B cell (primary cell): ENCODE measurements at places on chromosomes 7 and 10.

DNA sequence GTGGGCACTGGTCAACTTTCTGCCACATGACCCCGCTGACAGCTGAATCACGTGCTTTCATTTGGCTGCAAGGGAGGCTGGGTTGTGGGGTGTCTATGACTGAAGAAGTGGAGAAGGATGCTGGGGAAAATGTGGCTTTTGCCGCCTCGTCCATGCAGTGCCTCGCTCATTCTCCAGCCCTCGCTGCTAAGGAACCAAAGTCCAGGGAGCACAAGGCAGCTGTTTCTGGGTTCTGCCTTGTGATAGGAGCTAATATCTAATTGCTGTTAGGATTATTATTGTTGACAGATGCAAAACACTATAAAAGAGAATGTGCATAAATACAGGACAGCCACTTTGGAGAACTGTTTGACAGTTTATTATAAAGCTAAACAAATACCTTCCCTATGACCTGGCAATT lies 4.9 kb upstream of the CAMK2B start:
- no peak for DNase-seq

- no peak for DNase-seq
These were observed 4.6 kb upstream of the ASCC1 start for GRCh38 chr10:72220637-72221036.

DNA sequence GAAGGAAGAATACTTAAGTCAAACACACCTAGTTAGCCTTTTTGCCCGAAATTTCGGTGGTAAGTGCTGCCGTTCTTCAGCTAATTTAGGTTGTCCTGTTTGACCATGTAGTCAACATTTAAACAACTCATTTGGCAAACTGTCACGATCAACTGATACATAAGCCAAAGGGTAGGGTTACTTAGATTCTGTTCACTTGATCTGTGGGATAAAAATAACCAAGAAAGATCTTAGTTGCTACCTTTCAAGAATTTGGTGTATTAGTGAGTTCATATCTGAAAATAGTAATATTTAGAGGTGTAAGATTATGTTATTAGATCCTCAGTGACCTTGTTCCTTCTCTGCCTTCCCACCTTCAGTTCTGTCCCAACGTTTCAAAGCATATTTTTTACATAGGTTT lies 2.0 kb downstream of the TNKS2 start:
- DNase-seq = no peak

DNA sequence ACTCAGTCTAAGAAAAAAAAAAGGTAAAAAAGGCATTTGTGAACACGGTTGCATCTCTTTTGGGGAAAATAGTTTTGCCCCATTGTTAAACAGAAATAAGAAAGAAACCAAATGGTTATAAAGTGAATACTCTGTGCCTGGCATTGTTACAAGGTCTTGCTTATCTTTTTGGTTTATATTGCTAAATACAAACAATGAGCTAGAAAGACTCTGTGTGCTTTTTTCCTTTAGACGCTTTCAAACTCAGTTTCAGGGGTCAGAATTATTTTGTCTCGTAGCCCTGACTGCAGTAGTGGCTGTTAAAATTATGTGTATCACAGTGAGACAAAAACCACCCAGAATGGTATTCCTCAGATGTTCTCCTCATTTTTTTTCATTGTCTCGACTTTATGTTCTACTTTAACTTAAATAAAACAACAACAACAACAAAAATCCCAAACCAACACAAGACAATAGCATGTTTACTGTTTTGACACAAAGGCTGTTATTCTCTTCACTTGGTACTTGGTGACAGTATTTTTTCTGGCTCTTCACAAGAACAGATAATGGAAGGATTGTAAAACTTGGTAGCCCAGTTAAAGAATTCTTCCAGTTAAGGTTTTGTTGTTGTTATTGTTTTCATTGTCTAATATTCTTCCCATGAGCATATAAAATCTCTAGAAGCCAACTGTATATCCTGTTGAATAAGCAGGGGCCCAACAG lies 190.1 kb downstream of the PLXDC2 start:
- DNase-seq = no peak

GRCh38 chr7:149642589-149642988 lies 130.8 kb downstream of the ZNF467 start:
- no peak for DNase-seq

- DNase-seq = no peak
These were observed 65.9 kb downstream of the ABCB5 start for GRCh38 chr7:20681258-20681882.

- DNase-seq = no peak
These were observed 30.3 kb upstream of the SUN1 start for GRCh38 chr7:801940-802381.

- no peak for DNase-seq
These were observed 922 bp downstream of the CXCL12 start for GRCh38 chr10:44383749-44384600.

DNA sequence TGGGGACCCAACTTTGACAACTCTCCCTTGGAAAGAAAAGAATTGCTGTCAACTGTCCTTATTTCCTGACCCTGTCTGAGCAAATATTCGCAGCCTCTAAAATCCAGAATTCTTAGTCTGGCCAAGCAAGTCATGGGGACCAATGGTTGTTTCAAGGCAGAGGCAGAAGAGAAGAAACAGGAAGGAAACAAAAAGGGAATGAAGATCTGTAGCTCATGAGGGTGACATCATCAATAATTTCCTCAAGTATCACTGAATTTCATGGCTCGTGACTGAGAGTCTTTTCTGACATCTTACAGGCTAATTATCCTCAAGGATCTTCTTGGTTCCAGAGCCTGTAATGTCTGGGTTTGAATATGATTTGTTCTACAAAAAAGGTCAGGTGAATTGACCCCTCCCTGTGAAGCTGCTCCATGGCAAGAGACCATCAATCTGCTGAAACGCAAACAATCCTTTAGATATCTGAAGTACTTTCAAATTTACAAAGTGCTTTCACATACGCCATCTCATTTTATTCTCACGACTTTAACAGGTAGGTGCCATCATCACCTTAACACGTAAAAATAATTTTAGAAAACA lies 5.8 kb downstream of the CDK6 start:
- peak; percentile 30 for DNase-seq

DNA sequence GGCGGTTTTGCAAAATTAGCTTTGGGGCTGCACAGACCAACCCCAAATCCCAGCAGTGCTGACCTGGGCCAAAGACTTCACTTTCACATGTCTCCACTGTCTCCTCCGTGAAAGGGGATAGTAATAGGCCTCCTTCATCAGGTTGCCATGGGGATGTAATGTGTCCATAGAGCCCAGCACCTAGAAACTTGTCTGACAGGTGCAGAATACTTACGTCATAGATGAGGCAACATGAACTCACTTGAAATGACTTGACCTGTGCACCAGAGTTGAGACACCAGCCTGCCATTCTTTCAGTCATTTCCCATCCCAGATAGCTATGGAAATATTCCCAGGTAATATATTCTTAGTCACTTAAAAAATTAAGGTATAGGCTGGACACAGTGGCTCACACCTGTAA lies 94.2 kb downstream of the INSYN2A start:
- no peak for DNase-seq

GRCh38 chr7:140165422-140165821 lies 11.4 kb downstream of the KDM7A start:
- no peak for DNase-seq

DNA sequence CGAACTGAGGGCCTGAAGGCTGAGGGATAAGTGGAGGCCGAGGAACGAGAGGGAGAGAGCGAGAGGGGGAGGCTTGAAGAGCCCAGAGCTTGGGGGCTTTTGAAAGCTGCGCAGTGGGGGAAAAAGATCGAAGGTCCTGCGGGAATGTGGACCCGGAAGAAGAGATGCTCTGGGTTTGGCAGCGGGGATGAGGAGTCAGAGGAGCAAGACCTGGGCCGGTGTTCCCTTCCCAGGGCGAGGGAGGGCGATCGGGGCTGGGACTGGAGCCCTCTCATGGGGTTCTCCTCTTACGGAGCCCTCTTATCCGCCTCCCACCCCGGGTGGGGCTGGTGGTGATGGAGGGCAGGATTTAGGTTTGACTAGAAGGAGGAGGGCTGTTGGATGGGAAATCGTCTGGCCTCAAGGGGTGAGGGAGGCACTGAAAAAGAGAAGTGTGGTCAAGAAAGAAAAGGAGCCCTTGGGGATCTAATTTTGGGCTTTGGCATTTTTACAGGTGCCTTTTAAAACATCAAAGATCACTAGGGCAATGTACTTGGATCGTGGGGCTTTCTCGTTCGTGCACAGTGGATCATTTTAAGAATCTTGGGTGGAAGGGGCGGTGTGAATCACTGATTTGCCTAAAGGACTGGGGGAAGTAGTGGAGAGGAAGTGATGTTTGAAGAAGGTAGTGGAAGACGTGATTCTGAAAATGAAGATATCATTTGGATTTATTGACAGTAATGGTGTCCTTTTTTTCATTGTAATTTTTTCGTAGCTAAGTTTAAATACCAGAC lies 637 bp downstream of the SAMD8 start:
- peak; percentile 81 for DNase-seq

DNA sequence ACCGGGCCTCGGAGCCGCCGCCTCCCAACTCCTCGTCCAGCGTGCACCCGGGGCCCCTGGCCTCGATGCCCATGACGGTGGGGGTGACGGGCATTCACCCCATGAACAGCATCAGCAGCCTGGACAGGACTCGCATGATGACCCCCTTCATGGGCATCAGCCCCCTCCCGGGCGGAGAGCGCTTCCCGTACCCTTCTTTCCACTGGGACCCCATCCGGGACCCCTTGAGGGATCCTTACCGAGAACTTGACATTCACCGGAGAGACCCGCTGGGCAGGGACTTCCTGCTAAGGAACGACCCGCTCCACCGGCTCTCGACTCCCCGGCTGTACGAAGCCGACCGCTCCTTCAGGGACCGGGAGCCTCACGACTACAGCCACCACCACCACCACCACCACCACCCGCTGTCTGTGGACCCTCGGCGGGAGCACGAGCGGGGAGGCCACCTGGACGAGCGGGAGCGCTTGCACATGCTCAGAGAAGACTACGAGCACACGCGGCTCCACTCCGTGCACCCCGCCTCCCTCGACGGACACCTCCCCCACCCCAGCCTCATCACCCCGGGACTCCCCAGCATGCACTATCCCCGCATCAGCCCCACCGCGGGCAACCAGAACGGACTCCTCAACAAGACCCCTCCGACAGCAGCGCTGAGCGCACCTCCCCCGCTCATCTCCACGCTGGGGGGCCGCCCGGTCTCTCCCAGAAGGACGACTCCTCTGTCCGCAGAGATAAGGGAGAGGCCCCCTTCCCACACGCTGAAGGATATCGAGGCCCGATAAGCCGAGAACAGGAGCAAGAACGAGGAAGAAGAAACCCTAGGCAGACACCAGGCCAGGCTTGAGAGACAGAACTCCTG lies 341.5 kb upstream of the GALNT17 start:
- DNase-seq = no peak
